Spleen (tissue), 13 donors: ENCODE measurements at places on chromosomes 1 and 21. TPM values are rescaled to one million over a fixed set of nuclear protein-coding genes. Genes with fewer than 3 reads are reported as not detected.
A peak's percentile ranks its signal among the peaks of the same experiment; 100 is the strongest.

DNA sequence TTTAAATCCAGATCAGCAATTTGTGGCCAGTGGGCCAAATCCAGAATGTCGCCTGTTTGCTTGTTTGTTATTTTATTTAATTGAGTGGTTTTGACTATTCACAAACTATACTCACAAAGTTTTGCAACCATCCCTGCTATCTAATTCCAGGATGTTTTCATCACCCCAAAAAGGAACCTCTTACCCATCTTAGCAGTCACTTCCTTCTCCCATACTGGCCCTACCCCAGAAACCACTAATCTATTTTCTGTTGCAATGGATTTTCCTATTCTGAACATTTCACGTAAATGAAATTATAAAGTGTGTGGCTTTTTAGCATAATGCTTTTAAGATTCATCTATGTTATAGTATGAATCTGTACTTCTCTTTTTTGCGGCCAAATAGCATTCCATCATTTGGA, 41.3 kb downstream of the WDTC1 start:
- DNase-seq, result no peak

TLCD4 gene
- 0.63 TPM for total RNA-seq

CLCA4 gene
- not detected for total RNA-seq

DNA sequence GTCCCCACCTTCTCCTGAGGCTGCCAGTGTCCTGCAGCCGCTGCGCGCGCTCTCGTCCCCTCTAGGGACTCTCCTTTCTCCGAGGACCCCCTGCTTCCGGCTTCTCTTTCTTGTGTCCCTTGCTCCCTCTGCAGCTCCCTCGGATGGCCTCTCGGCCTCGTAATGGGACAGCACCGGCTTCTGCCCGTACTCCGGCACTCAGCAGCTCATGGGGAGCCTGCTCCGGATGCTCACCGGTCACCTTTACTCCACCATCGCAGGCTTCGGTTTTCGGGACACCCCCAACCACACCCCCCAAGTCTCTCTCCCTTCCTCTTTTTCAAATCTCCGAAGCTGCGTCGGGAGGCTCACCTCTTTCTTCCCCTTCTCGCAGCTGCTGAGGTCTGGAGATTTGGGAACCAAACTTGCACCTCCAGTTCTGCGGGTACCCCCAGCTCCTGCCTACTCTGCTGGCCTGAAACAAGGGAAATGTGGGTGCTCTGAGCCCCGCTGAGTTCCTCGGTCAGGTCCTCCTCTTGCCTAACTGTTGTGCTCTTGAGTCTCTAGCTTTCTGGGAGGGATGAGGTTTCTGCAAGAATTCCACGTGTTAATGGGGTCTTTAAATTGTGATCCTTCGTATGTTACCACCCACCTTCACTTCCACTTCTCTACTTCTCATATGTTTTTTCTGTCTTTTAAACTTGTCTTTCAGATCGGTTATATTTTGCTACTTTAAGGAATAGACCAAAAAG, 930 bp downstream of the CDC14A start:
- DNase-seq, result peak; percentile 89

OPRD1 gene
- total RNA-seq, result not detected

GRCh38 chr1:160924791-160925651, 29.6 kb downstream of the ITLN2 start:
- DNase-seq, result no peak

HES3 gene
- total RNA-seq, result not detected

GRCh38 chr21:32463367-32463766, 50.9 kb downstream of the EVA1C start:
- peak; percentile 8 for DNase-seq

DNA sequence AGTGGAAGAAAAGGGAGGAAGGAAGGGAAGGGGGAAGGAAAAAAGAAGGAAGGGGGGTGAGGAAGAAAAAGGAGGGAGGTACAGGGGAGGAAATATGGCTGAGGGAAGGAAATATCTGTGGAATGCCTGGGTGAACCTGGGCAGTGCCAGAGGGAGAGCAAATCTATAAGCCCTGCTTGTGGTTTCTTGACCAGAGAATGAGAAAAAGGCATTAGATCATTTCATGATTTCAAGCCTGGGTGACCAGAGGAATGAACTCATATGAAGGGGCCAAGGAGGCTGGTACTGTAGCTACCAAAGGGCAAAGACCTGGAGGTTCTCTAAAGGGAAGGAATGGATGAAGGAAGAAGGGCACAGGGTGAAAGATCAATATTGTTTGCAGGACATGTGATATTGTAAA, 31.4 kb downstream of the GNG12 start:
- DNase-seq, result no peak

DNA sequence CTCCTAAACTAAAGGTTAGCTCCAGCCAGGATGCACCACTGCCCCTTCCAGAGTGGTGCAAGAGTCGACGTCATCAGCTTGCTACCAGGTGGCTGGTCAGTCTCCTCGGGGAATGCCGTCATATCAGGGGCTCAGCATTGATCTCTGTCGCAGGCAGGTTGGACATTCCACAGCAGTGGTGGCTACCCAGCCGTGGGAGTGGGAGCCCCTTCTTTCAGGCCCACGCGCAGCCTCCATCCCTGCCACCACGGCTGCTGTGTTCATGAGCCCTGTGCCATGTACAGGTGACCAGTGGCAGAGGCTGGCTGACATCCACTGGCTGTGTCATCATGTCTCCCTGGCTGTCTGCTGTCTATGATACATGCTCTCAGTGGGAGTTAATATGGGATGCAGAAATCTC, 25.5 kb downstream of the IL10RB start:
- DNase-seq, result no peak
